ENCODE measurements at places on chromosomes 3 and 15.

DNA sequence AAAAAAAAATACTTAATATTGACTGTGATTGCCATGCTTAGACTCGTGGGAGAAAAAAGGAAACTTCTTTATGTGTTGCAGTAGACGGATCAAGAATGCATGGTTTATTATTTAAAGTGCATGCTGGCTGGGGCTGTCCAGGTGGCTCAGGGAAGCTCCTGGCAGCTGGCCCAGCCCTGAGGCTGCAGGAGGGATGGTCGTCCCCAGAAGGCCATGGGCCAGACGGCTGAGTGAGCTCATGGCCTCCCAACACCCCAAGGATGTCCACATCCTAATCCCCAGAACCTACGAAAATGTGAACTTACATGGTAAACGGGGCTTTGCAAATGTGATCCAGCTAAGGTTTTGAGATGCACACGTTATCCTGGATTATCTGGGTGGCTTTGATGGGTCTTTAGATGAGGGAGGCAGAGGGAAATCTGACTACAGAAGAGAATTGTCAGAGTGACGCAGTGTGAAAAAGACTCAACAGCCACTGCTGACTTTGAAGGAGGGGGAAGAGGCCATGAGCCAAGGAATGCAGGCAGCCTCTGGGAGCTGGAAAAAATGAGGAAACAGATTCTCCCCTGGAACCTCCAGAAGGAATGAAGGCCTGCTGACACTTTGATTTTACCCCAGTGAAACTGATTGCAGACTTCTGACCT is 29.8 kb downstream of the ADAMTS17 start:
- no peak for DNase-seq

GRCh38 chr15:63020128-63020527 is 22.4 kb upstream of the TPM1 start:
- DNase-seq = no peak

GRCh38 chr3:141077631-141078030 is 26.5 kb downstream of the SPSB4 start:
- DNase-seq = no peak

- no peak for DNase-seq
Observed at GRCh38 chr3:23324745-23325144, 121.6 kb downstream of the UBE2E2 start.

GRCh38 chr3:77150028-77150427 is 110.1 kb downstream of the ROBO2 start:
- no peak for DNase-seq

DNA sequence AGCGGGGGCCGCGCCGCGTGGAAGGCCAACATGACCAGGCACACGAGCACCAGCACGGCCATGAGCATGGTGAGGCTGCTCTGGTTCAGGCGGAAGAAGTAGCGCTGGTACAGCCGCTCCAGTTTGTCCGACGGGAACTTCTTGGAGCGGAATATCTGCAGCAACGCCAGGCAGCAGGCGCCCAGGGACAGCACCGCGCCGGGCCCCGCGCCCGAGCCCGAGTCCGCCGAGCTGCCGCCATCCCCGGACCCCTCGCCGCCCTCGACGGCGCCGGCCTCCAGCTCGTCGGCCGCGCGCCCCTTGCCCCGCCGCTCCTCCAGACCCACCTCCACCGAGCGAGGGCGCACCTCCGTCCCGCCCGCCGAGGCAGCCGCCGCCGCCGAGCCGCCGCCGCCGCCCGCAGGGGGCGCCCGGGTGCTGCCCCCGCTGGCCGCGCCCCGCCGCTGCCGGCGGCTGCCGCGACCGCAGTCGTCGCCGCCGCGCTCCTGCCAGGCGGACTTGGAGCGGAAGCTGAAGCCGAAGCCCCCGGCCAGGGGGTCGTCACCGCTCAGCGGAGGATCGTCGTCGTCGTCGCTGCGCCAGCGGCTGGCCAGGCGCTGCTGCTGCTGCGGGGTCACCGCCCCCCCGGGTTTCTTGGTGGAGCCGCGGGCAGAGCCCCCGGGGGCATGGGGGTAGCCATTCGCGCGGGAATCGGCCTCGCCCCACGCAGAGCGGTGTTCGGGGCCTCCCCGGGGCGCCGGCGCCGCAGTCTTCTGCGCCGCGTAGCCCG is 957 bp downstream of the ADCY5 start:
- DNase-seq = peak; percentile 16

DNA sequence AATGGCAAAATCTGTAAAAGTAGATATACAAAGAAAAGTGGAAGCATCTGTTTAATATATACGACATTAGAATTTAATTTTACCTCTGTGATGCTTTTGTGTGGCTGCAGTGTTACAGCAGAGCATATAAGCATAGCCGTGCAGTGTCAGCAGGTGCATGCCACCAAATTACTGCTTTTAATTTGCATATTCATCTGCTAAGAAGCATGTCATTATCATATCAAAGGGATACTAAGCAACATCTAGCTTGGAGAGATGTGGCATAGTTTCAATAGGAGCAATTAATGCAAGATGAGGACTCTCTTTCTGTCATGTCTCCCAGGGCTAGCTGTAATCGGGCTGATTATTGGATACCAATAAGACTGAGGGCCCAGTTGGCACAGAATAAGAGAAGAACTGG is 214.4 kb upstream of the SOX2 start:
- no peak for DNase-seq

GRCh38 chr3:58573640-58574039 is 3.6 kb downstream of the FAM107A start:
- no peak for DNase-seq

DNA sequence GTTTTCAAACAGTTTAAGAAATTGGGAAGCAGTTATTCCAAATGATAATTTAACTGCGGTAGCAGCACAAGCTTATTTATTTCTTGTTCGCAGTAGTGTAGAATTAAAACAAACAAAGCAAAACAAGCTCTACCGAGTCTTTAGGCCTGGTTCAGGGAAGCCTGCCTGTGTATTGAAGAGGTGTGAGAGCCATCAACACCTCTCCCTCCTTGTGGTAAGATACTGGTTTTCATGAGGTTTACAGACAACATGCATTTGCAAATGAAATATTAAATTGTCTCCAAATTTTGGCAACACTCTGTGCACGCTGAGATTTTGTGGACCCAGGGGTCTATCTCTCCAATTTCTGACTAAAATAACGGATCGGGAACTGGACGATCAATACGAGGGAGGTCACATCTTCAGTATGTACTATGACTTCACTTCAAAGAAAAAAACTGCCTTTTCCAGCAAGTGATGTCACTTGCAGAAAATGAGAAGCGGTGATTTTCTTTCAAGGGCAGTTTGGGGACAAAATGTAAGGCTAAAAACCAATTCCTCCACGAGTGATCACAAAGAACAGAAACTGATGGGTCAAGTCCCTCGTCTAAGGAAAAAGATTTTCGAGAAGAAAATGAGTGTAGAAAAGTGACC is 721 bp downstream of the ATR start:
- no peak for DNase-seq

DNA sequence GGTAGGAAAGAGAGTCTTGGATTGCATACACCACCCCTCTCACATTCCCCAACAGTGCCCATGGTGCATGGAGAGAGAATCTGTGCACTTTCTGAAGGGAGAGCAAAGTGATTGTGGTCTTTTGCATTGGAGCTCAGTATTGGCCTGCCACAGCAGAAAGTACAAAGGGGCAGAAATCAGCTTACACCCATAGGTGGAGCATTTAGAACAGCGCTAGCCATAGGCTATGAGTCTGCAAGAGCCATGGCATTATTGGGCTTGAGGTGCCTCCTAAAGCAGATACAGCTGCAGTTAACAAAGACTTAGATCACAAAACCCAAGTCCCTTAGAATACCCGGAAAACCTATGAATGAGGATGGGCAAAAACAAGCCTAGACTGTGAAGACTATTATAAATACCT is 21.8 kb downstream of the SI start:
- no peak for DNase-seq

DNA sequence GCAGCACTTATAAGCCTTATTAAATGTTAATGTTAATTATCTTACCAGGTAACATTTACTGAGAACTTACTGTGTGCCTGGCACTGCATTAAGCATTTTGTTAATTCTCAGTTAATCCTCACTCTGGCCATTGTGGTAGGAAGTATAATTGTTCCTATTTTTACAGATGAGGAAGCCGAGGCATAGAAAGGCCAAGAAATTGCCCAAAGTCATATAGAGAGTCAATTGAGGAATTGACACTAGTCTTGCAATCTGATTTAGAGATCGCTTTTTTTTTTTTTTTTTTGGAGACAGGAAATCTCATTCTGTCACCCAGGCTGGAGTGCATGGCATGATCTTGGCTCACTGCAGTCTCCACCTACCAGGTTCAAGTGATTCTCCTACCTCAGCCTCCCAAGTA is 132.6 kb upstream of the PROK2 start:
- DNase-seq = no peak

DNA sequence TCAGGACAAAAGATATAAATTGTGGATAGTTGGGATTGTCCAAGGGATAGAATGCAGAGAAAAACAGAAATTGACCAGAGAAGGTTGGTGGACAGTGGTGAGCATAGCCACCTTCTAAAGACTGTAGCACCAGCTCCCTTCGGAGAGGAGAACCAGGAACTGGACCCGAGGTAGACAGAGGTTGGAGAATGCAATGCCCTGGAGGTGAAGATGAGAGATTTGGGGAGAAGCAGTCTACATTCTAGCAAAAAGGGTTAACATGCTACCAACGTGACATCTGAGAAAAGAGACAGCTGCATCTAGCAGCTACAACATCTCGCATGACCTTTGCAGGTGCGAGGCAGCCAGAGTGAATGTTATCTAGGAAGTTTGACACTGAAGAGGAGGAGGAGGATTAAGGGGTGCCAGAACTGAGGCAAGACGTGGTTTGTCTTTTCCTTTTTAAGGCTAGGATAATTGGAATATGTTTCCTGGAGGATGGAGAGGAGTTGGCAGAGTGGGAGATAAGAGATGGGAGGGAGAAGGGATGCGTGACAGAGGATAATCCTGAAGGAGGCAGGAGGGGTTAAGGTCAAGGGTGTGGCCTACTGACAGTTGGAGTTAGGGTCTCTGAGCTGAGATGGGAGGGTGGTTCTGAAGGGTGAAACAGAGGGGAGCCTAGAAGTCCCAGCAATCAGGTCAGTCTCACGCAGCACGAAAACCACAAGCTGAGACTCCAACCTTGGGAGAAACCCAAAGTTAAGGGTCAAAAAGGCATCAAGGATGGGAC is 103.7 kb upstream of the NR2E3 start:
- DNase-seq = no peak

- DNase-seq = no peak
Observed at GRCh38 chr3:129162729-129163579, 2.1 kb upstream of the ISY1 start.

Data from stimulated activated CD8-positive, alpha-beta memory T cell treated with anti-CD3 and anti-CD28 coated beads, Interleukin-4, amount 100 ng/mL, for 24 hours (primary cell).